ENCODE measurements at places on chromosomes 3 and 15.
A peak's percentile ranks its signal among the peaks of the same experiment; 100 is the strongest.

DNA sequence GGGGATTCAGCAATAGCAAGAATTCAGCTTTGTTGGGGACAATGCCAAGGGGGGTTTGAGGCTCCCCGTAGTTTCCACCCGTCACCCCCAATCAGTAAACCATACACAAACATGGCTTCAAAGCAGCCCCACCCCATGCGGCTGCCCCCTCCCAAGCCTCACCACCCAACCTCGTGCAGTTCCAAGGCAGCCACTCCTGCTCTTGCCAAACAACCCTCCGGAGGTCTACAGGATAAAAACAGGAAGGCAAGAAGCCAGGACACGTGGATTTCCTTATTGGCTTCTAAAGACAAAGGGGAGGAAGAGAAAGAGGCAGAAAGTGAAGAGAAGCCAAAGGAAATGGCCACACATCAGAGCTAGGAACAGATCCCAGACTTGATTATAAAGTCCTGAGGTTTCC, 121.1 kb downstream of the SHQ1 start:
- no peak for DNase-seq

- no peak for DNase-seq
These were observed 19.3 kb downstream of the ALCAM start for GRCh38 chr3:105385819-105386508.

- peak; percentile 95 for DNase-seq
These were observed 89.0 kb downstream of the BDH1 start for GRCh38 chr3:197466586-197467399.

DNA sequence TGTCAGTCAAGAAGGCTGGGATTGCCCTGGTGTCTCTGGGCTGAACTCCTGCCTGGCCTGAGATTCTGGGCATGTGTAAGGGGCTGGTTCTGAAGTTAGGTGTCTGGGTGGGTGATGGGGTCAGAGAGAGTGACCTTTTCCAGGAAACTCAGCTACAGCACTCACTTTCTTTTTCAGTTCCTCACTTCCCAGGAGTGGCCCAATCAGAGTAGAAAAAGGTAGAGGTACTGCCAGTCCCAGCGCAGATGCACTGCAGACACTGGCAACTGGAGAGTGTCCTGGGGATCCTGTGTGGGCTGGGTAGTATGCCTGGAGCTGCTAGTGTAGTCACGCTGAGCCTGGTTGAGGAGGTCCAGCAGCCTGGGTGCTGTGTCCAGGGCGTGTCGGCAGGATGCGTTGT, 46.5 kb upstream of the APEH start:
- DNase-seq, result no peak

DNA sequence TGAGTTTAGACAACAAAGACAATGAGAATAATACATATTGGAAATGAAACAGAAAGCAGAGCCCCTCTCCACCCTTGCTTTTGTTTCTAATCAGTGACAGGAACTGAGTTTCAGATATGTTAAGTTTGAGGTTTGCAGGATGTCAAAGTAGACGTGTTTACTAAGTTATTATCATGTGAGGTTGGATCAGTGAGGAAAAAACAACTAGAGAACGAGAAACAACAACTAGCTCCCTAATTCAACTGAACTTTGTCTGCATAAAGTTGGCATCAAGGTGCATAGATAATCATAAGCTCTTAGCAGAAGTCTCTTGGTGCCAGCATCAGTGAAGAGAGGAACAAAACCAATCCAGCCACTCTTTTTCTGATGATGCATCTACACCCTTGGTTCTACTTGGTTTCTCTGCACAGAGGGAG, 491.1 kb upstream of the NR2F2 start:
- DNase-seq, result no peak

- DNase-seq, result no peak
These were observed 43.9 kb downstream of the ONECUT1 start for GRCh38 chr15:52746162-52746757.

DNA sequence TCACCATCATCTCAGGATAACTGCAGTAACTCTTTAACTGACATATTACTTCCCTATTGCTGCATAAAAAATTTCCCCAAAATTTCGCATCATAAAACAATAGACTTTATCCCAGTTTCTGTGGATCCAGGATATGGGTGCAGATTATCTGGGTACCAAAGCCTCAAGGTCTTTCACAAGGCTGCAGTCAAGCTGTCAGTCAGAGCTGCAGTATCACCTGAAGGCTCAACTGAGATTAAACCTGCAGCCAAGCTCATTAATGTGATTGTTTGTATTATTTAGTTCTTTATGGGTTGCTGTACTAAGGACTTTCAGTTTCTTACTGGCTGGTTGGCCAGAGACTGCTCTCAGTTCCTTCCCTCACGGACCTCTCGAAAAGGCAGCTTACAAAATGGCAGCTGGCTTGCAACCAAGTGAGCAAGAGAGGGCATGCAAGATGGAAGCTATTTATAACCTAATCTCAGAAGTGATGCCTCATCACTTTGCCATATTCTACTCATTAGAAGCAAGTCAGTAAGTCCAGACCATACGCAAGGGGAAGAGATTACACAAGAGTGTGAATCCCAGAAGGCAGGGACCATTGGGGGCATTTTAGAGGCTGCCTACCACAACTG, 54.9 kb downstream of the DCUN1D1 start:
- DNase-seq, result no peak

DNA sequence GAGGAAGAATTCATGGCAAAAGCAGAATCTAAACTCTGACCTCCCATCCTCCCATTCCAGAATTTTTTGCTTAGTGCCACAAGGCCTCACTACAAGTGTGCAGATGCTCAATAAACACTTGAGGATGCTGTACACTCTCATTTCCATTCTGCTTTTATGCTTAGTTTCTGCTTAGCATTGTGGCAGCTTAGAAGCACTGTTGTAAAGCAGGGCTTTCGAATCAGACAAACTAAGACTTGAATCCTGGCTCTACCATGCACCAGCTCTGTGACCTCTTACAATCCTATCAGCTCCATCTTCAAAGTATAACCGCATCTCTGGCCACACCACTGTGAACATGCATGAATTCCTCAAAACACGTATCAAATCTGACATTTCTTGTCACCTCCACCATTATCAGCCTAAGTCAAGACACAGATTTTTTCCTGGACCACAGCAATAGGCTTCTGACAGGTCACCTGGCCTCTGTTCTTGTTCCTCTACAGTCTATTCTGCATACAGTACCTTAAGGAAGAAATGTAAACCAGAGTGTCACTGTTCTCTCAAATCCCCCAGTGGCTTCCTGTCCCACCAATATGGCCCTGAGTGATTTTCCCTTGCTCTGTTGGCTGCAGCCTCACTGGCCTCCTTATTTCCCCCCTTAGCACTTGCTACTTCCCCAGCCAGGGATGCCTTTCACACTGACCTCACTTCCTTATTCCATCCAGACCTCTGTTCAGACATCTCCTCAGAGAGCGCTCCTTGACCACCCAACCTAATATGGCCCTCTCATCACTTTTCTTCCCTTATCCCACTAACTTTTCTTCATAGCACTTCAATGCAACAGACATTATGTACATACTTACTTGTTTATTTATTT, 8.1 kb upstream of the PHC3 start:
- no peak for DNase-seq

DNA sequence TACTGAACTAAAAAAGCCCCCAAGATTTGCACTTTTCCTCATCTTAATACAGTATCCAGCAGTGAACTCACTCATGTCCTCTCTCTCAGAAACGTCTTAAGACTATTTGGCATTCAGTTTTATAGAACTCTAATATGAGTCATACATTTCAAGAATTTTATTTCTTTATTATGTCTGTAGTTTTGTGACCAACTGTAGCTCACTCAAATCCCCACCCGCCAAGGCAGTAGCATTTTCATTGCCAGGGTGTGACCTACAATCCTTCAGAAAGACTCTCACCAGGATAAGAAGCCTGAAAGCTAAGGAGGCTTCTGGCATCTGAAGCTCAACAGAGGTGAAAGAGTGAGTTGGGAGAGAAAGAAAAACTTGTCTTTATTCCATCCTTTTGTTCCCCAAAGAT, 537.1 kb downstream of the RSL24D1 start:
- DNase-seq, result no peak

DNA sequence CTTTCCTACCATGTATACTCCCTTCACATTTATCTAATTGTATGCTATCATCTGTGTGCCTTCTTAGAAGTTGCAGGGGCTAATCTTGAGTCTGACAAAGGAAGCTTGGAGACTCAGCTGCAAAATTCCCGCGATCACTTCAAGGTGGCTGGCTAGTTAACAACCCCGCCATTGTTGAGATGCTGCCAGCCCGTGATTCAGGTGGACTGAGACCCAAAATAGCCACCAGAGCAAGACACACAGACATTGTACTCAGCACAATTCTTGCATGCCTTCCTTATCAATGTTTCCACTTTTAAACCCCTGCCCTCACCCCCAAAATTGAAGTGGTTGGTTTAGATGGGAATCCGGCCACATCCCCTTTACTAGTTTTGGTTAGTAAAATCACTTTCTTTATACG, 225.8 kb upstream of the ZNF717 start:
- DNase-seq, result no peak

DNA sequence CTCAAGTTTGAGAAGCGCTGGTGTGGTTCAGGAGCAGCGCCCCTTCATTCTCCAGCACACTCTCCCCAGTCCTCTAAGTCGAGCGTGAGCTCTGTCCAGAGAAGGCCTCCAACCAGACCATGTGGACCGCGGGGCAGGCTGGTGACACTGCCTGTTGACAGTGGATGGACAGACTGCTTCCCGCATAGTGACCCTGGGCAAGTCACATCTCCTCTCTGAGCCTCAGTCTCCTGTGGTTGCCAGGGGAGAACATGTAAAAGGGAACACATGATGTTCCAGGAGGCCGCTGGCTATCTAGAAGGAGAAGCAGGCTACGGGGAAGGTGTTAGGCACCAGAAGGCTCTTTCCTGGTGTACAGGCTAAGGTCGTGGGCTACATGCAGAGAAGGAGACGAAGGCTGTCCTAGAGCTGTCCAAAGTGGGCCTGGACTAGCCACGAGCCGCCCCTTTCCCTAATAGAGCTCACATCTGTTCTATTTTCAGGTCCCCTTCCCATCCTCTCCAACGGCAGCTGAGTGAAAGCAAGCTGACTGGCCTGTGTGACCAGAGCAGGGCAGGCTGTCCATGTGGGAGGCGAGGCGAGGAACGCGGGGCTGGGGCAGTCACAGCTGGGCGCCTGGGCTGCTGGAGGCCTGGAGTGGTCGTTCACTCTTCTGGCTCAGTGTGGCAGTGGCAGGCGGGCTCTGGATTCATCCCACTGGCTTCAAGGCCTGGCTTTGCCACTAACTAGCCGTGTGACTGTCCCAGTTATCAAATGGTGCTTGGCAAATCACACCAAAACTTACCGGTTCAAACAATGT, 11.1 kb downstream of the ISG20 start:
- no peak for DNase-seq

All from spinal cord (tissue), 10 donors.